ENCODE measurements at places on chromosomes 16 and 17.

DNA sequence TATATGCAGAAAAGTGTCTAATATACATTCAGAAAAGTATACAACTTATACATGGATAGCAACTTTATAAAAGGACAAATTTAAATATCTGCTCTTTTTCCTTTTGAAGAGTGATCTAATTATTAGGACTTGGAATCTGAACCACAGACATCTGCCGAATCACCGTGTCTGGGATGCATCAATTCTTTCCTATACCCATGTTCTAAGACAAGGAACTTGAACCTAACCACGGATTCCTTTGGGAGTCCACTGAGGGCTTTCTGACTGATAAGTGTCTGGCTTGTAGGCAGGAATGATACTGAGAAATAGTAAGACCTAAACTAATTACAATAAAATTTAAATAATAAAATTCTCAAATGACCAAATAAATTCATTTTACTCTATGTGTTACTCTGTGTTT, 54.2 kb downstream of the NDEL1 start:
- no peak for DNase-seq

DNA sequence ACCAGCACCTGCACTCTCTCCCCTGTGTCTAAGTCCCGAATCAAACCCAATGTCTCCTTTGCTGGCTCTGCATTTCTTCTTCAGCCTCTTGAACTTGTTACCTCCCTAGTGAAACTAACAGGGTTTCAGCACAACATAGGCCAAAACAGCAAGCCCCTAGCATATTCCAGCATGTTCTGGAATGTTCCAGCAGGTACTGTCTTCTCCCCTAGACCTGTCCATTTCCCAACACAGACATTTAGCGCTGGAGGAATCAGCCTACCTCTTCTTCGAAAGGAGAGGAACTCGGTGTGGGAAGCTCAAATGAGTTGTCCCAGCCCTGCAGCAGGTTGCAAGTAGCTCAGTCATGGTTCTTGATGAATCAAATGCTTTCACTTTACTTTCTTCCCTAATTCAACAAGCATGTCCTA, 47.1 kb downstream of the LITAF start:
- no peak for DNase-seq

DNA sequence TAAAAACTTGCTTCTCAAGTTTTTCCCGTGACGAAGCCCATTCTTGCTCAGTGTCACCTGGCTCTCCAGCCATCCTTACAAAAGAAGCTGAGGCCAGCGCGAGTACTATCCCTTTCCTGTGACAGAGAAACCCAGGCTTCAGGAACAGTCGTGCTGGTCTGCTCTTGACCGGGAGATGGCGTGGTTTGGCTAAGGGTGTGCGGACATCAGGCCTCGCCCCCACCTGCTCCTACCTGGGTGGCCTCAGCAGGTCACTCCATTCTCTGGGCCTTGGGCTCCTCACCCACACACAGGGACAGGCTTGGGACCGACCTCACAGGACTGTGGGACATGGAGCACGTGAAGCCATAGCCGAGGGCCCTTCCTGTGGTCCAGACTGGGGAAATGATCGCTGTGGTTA, 75.2 kb upstream of the CIBAR2 start:
- DNase-seq = no peak

DNA sequence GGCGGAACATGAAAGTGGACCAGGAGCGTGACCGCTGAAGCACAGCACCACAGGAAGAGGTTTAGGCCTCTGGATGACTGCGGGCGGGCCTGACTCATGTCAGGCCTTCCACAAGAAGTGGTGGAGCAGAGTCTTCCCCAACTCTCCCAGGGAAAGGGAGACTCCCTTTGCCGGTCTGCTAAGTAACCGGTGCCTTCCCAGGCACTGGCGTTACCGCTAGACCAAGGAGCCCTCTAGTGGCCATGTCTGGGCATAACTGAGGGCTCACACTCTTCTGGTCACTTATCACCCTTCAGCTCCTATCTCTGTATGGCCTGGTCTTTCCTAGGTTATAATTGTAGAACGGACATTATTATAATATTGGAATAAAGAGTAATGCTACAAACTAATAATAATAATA, 1931.9 kb downstream of the TP53TG3F start:
- no peak for DNase-seq

DNA sequence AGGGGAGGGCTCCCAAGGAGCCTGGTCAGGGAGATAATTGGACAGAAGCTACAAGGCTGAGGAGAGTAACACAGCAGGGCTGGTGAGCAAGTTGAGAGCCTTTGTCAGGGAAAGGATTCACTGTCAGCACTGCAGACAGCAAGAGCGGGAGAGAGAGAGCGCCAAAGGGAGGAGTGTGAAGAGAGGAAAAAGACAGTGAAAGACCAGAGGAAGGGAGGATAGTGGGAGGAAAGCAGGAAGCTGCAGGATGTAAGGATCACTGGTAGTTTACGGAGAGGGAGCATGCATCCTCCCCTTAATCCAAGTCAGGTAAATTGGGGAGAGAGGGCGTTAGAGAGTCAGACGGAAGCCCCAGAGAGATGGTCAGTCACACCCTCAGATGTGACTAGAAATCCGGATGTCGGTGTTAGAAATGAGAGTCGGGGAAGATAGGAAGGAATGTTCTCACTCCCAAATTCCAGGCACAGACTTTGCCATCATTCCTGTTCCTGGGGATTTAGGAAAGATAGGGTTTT, 13.8 kb upstream of the SPOP start:
- DNase-seq = no peak

Measured in hematopoietic multipotent progenitor cell (in vitro differentiated cells).